Diencephalon (tissue), 1 donor: ENCODE measurements at places on chromosomes 13 and 19. TPM values are rescaled to one million over a fixed set of nuclear protein-coding genes. Genes with fewer than 3 reads are reported as not detected.

Gene FBL
- 120 TPM for total RNA-seq

Gene CFD
- total RNA-seq: 1.6 TPM

Gene CGB8
- total RNA-seq: not detected

Gene RPS16
- total RNA-seq: 146 TPM

Gene PSG3
- not detected for total RNA-seq

Gene NKG7
- 0.46 TPM for total RNA-seq

Gene ZNF823
- 23.8 TPM for total RNA-seq

Gene TNPO2
- 137 TPM for total RNA-seq

Gene POSTN
- 4.8 TPM for total RNA-seq

Gene SWSAP1
- total RNA-seq: 1.2 TPM

Gene CYP2A7
- total RNA-seq: not detected

Gene ZNF836
- total RNA-seq: 34.6 TPM

Gene PEPD
- total RNA-seq: 33.9 TPM

Gene ZNF296
- total RNA-seq: 0.69 TPM

Gene KLF1
- total RNA-seq: 0.69 TPM

Gene KLK11
- not detected for total RNA-seq

Gene GNA15
- total RNA-seq: 1.4 TPM

Gene FGF9
- total RNA-seq: 20.3 TPM

Gene IL11
- total RNA-seq: 0.23 TPM

Gene CDKN2D
- total RNA-seq: 140 TPM

Gene N4BP2L1
- 13.8 TPM for total RNA-seq

Gene FFAR3
- 0.23 TPM for total RNA-seq

Gene ZNF681
- 20.1 TPM for total RNA-seq

Gene UBE2L5
- total RNA-seq: 0.92 TPM

Gene ZNF649
- total RNA-seq: 39.0 TPM

Gene FSD1
- total RNA-seq: 51.4 TPM

Gene CALR3
- total RNA-seq: not detected

Gene LILRB2
- total RNA-seq: 0.46 TPM

Gene GATAD2A
- total RNA-seq: 16.1 TPM

Gene C19orf33
- total RNA-seq: not detected

Gene THSD1
- 12.7 TPM for total RNA-seq

Gene SOX1
- total RNA-seq: 14.1 TPM

Gene ERICH6B
- total RNA-seq: not detected

Gene STK11
- total RNA-seq: 45.7 TPM

Gene ZNF763
- total RNA-seq: 3.5 TPM
